ENCODE measurements at places on chromosomes 6 and 20.
A peak's percentile ranks its signal among the peaks of the same experiment; 100 is the strongest.

DNA sequence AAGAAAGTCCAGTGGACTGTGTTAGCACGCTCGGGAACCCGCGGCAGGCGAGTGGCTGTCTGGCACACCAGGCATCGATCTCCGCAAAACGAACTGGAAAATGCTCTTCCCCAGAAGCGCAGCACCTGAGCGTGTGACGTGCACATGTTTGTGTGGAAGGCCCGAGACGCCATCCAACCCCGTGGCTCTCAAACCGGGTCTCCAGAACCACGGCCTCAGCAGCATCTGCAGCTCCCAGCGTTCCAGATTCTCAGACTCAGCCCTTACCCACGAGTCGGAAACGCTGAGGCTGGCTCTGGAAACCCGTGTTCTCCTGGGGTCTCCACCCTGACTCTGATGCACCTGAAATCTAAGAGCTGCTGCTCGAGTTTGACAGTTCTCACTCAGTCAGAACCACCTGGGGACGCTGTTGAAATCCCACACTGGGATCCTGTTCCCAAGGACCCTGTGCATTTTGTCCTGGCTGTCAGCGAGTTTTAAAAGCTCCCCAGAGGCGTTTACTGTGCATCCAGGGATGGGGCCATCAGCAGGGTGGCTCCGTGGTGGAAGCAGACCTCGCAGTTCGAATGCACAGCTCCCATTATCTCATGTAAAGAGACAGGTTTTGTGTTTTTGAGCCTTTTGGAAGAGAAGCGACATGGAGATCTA lies 69.0 kb downstream of the DLL1 start:
- DNase-seq, result peak; percentile 71

- no peak for DNase-seq
These were observed 19.4 kb downstream of the VEGFA start for GRCh38 chr6:43789447-43789846.

DNA sequence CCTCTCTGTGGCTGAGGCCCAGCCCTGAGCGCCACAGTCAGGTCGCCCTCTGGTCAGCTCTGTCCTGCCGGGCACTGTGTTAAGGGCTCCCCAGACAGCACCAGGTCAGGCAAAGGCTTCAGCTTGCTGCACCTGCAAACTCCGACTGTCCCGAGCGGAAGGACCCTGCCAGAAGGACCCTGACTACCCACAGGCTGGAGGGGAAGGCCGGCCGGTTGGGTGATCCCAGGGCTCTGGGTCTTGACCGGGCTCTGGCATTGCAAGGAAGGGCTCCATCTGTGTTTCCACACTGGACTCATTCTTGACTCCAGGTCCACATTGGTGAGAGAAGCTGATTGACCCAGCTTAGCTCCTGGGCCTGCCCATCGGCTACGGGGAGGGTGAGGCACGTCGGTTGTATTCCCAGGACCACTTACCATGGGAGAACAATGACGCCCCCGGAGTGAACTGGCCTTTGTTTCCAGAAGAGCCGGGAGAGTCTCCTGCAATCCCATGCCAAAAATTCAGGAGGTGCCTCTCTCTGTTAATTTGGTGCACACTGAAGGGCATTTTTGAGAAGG lies 229.8 kb downstream of the TAF4 start:
- DNase-seq, result no peak

- no peak for DNase-seq
These were observed 17.7 kb upstream of the FOXP4 start for GRCh38 chr6:41528409-41528963.

DNA sequence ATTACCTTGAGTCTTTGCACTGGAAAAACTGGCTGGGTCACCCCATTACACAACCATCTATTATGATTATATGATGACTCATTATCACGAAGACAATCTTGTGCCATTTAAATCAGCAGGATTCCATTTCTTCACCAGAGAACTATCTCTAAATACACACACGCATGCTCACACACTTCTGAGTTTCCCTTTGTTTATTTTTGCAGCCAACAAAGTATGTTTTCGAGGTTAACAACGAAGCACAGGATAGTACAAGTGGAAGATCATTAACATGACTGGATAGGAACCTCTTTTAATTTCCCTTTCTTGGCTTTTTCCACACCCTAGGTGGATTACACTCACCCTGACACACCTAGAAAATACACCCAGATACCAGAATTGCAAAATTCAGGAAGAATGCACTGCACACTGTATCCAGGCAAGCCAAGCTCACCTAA lies 18.9 kb downstream of the PERP start:
- DNase-seq, result peak; percentile 26

DNA sequence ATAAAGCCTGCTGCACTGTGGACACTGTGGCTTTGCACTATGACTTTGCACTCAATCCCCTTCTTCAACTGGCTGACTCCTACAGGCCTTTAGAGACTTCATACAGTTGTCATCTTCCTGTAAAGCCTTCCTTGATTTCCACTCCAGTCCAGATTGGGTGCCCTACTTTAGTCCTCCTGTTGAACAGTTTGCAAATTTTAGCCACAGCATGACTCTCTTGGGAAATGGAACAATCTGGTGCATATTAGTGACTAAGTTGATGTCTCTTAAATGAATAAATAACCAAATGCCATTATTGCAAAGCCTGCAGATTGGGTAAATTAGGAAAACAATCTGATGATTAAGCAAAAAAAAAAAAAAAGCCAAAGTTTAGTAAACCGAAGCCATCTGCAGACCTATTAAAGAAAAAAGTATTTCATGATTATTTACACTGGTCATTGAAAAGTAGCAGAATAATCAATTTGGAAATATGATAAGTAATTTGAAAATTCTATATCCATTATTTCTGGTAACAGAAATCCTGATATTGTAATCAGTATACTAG lies 12.6 kb downstream of the PLCB4 start:
- no peak for DNase-seq

GRCh38 chr6:139970591-139970991 lies 596.1 kb upstream of the CITED2 start:
- DNase-seq, result no peak

- no peak for DNase-seq
These were observed 136.9 kb downstream of the SASH1 start for GRCh38 chr6:148479497-148479896.

GRCh38 chr20:37205794-37206193 lies 26.4 kb upstream of the MROH8 start:
- DNase-seq, result no peak

- no peak for DNase-seq
These were observed 15.1 kb upstream of the TMEM217 start for GRCh38 chr6:37272834-37273566.

- DNase-seq, result peak; percentile 14
These were observed 51.9 kb downstream of the GRM4 start for GRCh38 chr6:34093854-34094430.

DNA sequence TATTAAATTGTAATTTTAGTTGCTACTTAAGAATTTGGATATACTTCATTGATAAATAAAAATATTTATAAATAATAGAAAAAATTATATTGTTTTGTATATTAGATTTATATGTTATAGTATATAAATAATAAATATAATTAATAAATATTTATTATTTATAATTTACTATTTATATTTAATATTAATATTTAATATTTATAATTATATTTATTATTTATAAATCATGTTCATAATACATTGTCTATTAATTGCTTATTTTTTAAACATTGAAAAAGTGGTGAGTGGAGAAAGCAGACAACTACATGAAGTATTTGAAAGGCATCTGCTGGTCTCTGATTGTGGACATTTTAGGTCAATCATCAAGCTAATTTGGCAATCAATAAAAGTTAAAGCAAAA lies 464.5 kb downstream of the MMUT start:
- DNase-seq, result no peak
